Activated CD4-positive, alpha-beta T cell treated with anti-CD3 and anti-CD28 coated beads, Interleukin-2, amount 10 ng/mL, durations not matched to agents 7 days and 5 days (primary cell): ENCODE measurements at places on chromosomes 5 and 9. TPM values are rescaled to one million over a fixed set of nuclear protein-coding genes. Genes with fewer than 3 reads are reported as not detected.

- H3K27me3 ChIP-seq = no peaks in the 10 kb centered on the region
- H3K4me1 ChIP-seq = no peaks in the 10 kb centered on the region
- no peak overlapping the region for H3K27ac ChIP-seq
- no peak for DNase-seq
These were observed 72.8 kb upstream of the COL5A1 start for GRCh38 chr9:134568811-134569210.

COMMD10 gene
- total RNA-seq = 24.8 TPM

DNA sequence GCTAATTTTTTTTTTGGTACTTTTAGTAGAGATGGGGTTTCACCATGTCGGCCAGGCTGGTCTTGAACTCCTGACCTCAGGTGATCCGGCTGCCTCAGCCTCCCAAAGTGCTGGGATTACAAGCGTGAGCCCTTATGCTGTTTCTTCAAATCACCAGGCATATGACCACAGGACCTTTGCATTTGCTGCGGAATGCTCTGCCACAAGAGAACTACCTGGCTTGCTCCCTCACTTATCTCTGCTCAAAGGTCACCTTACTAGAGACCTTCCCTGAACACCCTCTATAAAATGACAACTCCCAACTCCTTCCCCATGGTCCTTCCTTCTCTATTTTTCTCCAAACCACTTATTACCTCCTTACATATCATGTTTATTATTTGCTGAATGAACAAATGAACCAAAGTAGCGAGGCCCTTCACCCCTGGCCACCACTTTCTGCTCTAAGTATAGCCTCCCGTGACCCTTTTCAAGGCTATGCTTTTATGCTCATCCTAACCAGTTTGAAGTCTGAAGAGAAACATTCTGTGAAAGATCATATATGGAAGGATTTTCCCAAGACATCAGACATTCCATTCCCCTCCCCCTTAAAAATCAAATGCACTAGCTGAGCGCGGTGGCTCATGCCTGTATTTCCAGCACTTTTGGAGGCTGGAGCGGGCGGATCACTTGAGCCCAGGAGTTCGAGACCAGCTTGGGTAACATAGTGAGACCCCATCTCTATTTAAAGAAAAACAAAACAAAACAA, 1.3 kb downstream of the ZER1 start:
- H3K4me3 ChIP-seq = peak overlapping the region; percentile 88
- peaks cover 21% of the 10 kb centered on the region for H3K4me1 ChIP-seq
- peaks cover 5% of the 10 kb centered on the region for H3K36me3 ChIP-seq
- DNase-seq = no peak
- H3K27me3 ChIP-seq = no peaks in the 10 kb centered on the region

DNA sequence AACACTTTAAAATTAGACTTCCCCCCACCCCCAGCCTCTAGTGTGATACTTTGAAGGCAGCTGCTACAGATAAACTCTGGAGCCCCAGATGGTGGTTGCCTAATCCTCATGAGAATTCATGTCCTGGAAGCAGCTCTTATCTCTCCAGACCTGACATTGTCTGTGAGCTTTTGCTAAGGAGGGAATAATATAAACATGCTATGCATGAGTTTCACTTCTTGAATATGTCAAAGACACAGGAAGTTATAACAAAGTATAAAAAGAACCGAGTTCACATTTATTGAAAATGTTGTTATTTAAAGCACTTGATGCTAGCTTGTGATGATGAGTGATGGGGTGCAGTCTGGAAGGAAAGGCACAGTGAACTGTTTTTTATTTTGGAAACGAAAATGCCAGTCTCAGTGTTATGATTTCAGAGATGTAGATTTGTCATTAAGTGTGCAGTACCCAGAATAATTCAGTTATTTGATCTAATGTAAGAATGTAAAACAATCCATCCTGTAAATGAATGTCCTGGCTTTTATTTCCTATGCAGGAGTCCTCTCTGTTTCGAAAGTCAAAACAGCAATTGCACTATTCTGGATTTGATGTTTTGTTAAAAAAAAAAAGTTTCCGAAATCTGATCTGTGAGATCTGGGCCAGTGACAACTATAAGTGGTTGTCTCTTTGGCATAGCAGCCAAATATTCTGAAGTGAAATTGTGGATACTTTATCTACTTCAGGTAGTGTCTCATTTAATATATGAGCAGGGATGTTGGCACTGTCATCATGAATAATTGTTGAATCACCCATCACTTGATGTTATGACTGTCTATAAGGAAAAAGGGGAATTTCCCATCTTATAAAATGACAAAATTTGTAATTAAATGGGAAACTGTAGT, 77.0 kb downstream of the ZCCHC7 start:
- H3K36me3 ChIP-seq = peaks cover 16% of the 10 kb centered on the region
- H3K27me3 ChIP-seq = no peaks in the 10 kb centered on the region
- DNase-seq = no peak
- peaks cover 39% of the 10 kb centered on the region for H3K4me1 ChIP-seq
- H3K27ac ChIP-seq = peak overlapping the region; percentile 71

SPINK7 gene
- not detected for total RNA-seq

IL13 gene
- 2.8 TPM for total RNA-seq

- no peak overlapping the region for H3K4me3 ChIP-seq
- no peaks in the 10 kb centered on the region for H3K4me1 ChIP-seq
- no peak overlapping the region for H3K27ac ChIP-seq
- no peaks in the 10 kb centered on the region for H3K36me3 ChIP-seq
- no peaks in the 10 kb centered on the region for H3K27me3 ChIP-seq
- DNase-seq = no peak
These were observed 123.6 kb upstream of the CCDC112 start for GRCh38 chr5:115419846-115420585.

CCDC187 gene
- total RNA-seq = not detected

DNA sequence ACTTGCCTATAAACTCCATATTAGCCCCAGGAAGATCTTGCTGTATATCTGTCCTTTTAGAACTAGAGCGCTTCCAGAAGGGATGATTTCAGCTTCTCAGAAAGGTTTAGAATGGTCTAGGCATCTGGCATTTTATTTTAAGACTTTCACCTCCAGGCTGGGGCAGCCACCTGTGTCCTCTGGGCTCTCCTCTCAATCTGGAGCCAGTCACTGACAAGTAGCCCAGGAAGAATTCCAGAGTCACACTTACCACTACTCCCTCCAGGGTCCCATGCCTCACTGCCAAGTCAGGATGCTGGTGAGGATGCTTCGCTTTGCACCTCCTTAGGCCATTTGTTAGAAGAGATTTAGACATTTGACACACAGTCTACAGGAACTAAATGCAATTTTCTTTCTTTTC, 20.8 kb downstream of the B4GALT1 start:
- H3K27ac ChIP-seq = no peak overlapping the region
- peaks cover 49% of the 10 kb centered on the region for H3K4me1 ChIP-seq
- no peak for DNase-seq
- H3K4me3 ChIP-seq = no peak overlapping the region
- H3K36me3 ChIP-seq = peaks cover 12% of the 10 kb centered on the region
- H3K27me3 ChIP-seq = no peaks in the 10 kb centered on the region
